ENCODE measurements at places on chromosomes 7 and 10.

DNA sequence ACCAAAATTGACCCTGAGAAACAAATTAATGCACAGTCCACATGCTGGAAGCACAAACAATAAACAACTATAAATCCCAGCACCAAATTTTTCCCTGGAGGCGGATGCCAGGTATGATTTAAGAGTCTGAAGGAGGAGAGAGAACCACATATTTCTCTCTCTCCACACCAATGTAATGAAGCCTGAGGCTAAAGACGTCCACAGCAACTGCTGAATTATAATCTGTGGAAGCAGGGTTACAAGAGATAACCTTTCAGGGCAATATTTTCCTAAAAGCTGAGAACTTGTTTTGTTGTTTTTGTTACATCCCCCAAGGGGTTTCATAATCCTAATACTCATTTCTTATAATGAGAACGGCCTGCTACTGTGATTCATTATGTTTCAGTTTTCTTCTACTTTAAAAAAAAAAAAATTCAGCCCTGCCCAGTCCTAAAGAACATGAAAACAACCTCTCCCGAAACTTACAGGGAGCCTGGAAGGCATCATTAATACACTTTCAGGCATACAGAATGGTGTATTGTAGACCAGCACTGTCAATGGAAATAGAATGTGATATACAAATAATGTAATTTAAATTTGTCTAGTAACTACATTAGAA is 48.5 kb upstream of the ABLIM1 start:
- no peak for DNase-seq

DNA sequence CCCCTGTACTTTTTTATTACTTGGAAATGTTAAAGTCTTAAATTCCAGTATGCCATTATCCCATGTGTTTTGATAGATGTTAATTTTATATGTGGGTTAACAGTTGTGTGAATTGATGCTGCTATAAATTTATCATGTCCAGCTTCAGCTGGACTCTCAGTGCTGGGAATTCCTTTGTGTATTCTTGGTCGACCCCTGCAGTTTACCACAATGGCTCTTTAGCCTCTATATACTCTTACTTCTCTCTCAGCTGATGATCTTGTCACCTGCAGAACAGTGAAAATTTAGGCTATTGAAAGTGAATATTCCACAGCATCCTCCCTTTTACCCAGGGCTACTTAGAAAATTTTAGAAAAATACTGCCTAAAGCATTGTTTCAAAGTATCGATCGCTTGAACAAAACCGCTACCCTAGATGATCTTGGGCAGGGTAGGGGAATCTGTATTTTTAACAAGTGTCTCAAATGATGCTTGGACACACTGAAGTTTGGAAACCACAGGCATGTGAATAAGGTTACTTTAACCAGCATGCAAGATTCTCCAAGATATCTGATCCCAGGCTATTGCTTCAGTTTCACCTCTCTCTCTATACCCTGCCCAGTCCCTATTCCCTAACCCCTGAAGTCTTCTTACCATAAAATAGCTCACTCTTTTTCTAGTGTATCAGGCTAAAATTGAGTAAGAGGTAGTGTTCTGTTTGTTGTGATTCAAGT is 25.4 kb downstream of the LCOR start:
- no peak for DNase-seq

- no peak for DNase-seq
Observed at GRCh38 chr10:61993711-61994401, 92.4 kb downstream of the ARID5B start.

GRCh38 chr10:17790651-17791050 is 18.5 kb upstream of the MRC1 start:
- no peak for DNase-seq

- peak; percentile 57 for DNase-seq
Observed at GRCh38 chr10:102449321-102450123, 1.8 kb downstream of the C10orf95 start.

GRCh38 chr10:132395704-132396493 is 1.1 kb upstream of the PWWP2B start:
- DNase-seq, result peak; percentile 18

DNA sequence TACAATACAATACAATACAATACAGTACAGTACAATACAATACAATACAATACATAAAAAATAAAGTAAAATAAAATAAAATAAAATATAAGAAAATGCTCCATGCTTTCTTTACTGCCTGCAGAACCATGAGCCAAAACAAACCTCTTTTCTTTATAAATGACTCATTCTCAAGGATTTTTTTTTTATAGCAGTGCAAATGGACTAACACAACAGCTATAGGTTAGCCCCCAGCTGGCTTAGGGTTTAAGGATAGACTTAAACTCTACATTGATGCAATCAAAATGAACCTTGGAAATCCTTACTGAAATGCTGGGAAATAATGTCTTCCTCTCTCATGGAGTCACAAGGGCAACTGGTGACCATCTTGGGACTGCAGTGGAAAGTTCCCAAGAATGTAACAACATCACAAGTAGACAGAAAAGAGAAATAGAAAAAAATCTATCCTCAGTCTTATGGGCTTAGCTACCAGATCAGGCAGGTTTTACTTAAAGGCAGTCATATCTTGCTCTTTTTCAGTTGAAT is 348.9 kb downstream of the ARL4A start:
- DNase-seq, result no peak

- DNase-seq, result no peak
Observed at GRCh38 chr10:7436490-7437100, 25.8 kb upstream of the SFMBT2 start.

DNA sequence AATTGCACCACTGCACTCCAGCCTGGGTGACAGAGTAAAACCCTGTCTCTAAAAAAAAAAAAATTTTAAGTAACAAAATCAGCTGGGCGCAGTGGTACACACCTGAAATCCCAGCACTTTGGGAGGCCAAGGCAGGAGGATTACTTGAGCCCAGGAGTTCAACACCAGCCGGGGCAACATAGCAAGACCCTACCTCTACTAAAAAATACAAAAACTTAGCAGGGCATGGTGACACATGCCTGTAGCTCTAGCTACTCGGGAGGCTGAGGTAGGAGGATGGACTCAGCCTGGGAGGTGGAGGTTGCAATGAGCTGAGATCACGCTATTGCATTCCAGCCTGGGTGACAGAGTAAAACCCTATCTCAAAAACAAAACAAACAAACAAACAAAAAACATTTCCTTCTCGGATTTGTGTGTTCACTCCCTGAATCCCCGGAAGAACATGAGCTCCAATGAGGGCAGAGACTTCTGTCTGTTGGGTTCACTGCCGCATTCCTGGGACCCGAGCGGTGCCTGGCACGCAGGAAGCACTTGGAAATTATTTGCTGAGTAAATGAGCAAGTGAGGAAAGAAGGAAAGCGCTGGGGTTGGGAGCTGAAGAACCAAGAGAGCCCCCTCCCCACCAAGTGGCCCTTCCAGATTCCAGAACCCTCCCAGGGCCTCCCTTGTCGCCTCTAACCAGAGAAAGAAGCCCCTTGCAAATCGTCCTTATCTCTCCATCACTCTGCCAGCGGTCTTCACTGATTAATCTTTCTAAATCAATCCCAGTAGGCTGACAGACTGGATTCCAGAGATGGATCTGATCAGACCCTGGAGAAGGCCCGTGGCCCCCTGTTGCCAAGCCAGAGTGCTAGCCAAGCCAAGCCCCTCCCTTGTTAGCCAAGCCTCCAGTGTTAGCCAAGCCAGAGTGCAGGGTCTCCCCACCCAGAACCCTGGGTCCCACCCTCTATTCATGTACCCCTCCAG is 6.2 kb downstream of the TNRC18 start:
- no peak for DNase-seq

- no peak for DNase-seq
Observed at GRCh38 chr7:128986609-128987008, 48.9 kb downstream of the IRF5 start.

DNA sequence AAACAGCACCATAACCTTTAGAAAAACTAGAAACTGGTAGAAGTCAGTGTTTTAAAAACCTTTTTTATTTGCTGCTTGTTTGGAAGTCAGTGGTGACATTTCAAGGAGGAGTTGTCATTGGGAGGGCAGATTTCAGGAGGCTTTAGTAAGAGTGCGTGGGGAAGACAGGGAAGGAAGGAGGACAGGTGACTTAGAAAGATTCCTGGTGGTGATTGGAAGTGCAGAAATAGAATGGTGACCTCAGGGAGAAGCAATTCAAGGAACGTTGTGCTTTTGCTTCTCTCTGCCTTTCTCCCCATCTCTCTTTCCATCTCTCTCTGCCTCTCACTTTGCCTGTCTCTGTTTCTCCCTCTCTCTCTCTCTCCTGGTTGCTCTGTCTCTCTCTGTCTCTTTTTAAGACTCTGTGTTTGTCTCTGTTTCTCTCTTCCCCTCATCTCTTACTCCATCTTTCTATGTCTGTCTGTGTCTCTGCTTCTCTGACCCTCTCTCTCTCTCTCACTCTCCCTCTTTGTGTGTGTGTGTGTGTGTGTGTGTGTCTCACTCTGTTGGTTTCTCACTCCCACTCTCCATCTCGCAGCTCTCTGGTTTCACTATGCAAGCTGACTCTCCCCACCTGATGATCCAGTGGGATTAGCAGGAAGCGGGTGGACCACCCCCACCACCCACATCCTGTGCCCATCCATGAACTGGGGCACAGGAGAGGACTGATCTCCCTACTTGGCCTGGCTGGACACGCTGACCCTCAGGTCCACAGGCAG is 10.9 kb upstream of the PFKP start:
- DNase-seq, result no peak

All from activated CD8-positive, alpha-beta memory T cell treated with anti-CD3 and anti-CD28 coated beads for 1 hour (primary cell).